Foreskin fibroblast (primary cell): ENCODE measurements at places on chromosomes 1 and 21.
A peak's percentile ranks its signal among the peaks of the same experiment; 100 is the strongest.

DNA sequence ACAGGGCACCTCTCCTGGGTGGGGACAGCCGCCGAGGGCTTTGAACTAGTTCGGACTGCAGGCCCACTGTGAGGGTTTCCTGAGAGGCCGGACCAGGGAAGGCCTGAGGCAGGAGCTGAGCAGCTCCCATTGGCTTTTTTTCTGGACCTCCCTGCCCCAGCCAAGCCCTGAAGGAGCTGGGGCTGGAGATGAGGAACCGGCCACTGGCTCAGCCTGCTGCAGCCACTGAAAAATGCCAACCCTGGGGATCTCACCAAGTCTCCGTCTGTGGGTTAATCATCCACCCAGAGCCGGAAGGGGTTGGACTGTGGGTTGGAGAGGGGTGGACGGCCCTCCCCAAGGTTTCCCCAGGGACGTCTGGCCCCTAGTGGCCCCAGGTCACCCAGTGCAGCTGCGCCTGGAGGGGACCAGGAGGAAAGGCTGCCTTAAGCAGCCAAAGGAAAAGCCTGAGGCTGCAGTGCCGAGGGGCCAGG, 2.5 kb downstream of the VWA1 start:
- peak; percentile 39 for DNase-seq

- no peak for DNase-seq
Observed at GRCh38 chr1:160407839-160408801, 7.8 kb downstream of the VANGL2 start.

DNA sequence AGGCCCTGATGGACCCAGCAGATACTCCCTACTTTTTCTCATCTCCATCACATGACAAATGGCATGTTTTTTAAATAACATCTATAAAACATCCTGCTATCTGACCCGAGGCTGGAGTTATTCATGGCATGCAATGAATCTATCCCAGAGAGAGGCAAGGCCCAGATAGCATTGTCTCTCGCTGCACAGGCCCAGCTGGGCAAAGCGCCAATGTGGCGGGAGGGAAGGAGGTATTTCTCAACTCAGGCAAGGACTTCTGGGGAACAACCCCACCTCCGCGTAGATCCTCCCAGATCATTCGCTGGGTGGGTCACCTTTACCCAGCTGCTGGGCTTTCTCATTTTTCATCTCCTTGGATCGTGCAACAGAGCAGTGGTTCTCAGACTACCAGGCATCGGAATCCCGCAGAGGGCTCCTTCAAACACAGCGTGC, 59.8 kb downstream of the ERG start:
- DNase-seq = no peak

- DNase-seq = no peak
Observed at GRCh38 chr1:30840904-30841598, 67.5 kb downstream of the SDC3 start.

- no peak for DNase-seq
Observed at GRCh38 chr1:90357995-90358394, 359.1 kb downstream of the BARHL2 start.

GRCh38 chr1:54547601-54548388, at the start of gene ACOT11:
ACOT11 (plus strand) TSS chr1:54548228; CDS start chr1:54548310, 82 bp downstream.
- peak; percentile 88 for DNase-seq

- peak; percentile 88 for DNase-seq
Observed at GRCh38 chr1:208243967-208244916, at the start of gene PLXNA2. PLXNA2 (minus strand) TSS chr1:208244384; CDS start chr1:208217922, 26,462 bp downstream.

DNA sequence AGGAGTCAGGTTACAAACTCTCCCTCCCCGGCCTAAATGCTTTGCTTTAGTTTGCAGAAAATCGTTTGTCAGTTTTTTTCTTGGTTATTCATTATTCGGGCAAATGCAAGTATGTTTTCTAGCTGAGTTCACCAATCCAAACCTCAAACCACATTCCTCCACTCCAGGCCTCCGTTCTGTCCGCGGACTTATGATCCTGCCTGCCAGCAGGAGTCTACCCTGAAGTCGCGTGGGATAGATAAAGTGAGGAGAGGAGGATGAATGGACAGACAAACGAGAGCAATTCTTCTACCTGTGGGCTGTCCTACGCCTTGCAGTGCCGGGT, 1.3 kb downstream of the ADAMTS1 start:
- no peak for DNase-seq

DNA sequence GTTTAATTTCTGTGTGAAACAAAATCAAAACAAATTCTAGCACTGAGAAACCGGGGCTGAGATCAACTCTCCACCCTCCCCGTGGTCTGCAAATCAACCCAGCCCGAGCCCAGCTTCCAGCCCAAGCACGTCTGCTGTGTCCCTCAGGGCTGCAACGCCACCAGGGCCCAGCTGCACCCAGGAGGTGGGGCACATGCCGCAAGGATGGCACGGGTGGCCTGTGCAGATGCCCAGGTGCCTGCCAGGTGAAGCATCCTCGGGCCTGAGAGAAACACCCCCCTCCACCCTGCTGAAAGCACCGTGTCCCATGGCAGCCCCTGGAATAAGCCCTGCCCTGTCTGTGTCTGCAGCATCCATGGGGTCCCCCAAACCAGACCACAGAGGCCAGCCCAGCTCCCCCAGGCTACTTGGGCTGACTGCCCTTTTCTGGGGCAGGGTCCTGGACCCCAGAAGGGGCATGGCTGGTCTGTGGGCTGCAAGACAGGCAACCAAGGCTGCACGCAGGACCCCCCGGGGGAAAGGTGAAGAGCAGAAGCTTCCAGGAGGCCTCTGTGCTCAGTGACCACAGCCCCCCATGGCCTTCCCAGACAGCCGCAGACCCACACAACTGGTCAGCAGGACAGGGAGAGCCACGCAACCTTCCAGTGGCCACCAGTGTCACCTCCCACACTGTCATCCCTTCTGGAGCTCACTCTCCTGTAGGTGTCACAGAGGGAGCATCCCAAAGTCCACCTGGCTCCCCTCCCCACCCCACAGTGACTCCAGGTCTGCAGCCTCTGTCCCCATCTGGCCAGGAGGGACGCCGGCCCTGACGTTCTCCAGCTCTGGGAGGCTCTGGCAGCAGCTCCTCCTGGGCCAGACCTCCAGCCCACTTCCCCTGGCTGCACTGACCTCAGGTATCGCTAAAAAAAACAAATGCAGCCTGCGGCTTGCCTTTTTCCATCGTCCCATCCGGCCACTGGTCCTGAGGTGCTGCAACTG, 7.7 kb downstream of the WNT9A start:
- DNase-seq = no peak

- DNase-seq = peak; percentile 82
Observed at GRCh38 chr21:33682992-33683627, 40.8 kb downstream of the ITSN1 start.

GRCh38 chr21:15688016-15688415, 41.8 kb upstream of the USP25 start:
- no peak for DNase-seq

- DNase-seq = no peak
Observed at GRCh38 chr1:161720956-161721737, at the start of gene FCRLB. FCRLB (plus strand) TSS chr1:161721544; CDS start chr1:161722673, 1,129 bp downstream.

DNA sequence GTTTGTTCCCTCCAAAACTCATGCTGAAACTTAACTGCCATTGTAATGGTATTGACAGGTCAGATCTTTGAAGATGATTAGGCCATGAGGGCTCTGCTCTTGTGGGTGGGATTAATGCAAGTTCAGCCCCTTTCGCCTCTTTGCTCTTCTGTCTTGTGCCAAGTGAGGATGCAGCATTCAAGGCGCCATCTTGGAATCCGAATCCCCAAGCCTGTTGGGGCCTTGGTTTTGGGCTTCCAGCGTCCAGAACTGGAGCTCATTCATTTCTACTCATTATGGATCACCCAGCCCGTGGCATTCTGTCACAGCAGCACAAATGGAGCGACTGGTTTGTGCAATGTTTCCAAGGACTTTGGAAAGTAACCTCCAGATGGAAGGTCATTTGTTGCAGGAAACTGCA, 5.6 kb downstream of the TTC34 start:
- no peak for DNase-seq

DNA sequence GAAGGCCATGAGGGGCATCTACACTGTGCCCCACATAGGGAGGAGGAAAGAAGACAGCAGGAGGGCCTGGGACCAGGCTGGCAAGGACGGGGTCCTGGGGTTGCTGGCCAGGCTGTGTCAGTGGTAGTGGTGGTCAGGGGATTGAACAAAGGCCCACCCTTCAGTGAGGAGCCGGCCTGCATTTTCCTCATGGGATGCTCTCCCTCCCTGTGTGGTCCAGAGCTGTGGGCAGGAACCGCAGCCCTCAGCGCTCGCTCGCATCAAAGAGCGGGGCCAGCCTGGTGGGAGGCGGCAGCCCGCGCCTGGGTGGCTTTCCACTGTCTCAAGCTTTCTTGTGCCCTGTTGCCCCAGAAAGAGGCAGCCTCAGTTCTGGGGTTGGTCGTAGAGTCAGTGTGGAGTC, 24.8 kb downstream of the LHX4 start:
- DNase-seq = no peak

GRCh38 chr1:179175011-179175841, 54.3 kb downstream of the ABL2 start:
- DNase-seq = peak; percentile 53

- no peak for DNase-seq
Observed at GRCh38 chr1:113255038-113255719, 135.1 kb upstream of the MAGI3 start.

DNA sequence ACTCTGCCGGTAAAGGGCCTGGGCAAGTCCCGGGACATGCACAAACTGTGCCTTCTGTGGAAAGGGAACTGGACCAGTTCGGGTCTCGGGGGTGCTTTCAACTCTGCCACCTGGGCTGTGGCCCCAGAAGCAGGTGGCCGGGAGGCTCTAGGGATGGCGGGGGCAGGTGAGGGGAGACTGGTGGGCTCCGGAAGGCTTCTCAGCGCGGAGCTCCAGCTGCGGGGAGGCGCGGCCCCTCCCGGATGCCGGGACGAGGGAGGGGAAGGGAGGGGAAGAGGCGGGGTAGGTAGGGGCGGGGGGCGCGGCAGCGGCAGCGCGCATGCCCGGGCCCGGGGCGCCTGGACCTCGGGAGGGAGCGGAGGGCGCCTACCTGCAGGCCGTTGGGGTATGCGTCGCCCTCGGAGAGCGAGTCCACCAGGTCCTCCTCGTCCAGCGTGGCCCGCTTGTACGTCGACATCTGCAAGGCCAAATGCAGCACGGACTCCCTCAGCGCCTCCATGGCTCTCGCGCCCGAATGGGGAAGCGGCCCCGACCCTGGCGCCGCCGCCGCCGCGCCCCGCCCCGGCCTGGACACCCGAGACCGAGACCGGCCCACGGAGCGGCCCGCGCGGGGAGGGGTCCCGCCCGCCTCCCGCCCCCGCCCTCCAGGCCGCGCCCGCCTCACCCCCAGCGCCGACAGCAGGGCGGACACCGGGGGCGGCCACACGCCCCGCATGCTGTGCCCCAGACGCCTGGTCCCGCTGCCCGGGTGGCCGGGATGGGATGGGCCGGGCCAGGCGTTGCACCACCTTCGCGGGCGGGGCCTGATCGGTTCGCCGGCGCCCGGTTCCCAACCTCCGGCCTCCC, at the start of gene ECE1:
Gene ECE1, minus strand, starts transcription at position 764 of the 846 bp plus-strand sequence. Its CDS starts 49 bp downstream, at position 715.
- DNase-seq = no peak

DNA sequence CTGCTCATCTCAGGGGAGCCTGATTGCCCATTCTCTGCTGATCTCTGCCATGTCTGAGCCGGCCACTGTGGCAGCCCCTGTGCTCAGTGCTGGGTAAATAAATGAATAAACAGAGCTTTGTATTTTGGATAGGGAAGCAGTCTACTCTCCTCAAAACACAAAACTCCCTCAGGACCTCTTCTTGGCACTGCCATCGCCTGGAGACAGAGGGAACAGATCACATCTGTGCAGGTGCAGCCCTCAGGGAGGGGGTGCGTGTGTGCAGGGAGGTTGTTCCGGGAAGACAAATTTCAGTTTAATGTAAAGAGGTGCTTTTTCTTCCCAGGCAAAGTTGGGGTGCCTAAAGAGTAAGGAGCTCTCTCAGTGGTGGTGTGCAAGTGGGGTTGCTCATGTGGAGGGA, 7.7 kb upstream of the FAM167B start:
- DNase-seq = no peak

DNA sequence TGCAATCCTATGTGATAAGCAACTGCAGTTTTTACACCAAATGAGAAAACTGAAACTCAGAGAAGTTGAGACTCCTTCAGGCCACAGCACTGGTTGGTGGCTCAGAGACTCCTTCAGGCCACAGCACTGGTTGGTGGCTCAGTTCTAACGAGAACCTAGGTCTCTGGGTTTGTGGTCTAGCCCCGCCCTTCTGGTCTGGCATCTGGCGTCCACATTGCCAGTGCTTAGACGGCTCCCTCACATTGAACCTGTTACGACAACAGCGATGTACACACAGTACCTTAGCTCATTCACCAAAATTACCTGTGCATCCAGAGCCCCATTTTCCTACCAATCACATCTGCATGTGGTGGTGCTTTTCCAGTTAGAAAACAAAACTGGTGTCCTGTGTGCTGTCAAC, 66.1 kb downstream of the NID1 start:
- DNase-seq = peak; percentile 52

DNA sequence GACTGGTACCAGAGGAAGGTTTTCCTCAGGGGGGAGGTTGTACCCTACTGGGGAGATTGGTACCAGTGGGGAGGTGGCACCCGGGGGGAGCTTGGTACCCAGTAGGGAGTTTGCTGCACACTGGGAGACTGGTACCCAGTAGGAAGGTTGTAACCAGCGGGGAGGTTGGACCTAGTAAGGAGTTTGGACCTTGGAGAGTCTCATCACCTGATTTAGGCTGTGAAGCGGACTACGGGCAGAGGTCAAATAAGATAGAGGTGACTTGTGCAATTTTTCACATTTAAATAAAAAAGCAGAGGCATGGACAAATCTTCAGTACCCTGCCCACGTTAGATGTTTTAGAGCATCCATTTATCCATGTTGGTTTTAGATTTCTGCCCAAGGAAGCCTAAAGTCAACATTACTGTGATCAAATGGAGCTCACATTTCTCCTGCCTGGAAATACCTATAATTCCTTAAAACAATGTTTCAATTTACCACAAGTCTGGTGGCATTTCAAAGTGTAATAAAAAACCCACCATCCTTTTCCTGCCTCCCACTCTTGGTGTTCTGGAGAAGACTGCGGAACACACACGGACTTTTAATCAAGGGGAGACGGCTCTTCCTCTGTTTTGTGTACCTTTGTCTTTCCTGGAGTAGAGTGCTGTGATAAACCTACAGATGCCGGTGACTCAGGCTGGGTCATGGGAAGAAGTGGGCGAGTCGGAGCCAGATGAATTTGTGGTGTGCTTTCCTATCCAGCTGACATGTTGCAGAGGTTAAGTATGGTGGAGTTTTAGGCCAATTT, 36.2 kb upstream of the MRPS6 start:
- peak; percentile 78 for DNase-seq

GRCh38 chr1:89550995-89551394, 26.4 kb downstream of the LRRC8B start:
- DNase-seq = no peak

- no peak for DNase-seq
Observed at GRCh38 chr1:206794294-206794908, 22.1 kb upstream of the IL10 start.

DNA sequence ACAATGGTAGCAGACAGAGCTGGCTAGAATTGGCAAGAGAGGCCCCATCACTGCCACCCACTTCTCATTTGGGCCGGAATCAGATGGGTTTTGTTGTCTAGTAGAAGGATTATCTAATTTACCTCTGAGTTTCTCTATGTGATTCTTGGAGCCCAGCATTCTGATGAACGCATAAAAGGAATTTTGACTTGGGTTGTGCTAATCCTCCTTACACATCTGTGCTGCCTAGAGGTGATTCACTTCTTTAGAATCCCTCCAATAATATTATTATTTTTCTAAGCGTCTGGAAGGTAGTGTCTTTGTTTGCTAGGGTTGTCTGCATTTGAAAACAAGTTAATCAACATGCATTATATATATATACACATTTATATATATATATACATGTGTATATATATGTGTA, 118.1 kb downstream of the RUNX1 start:
- DNase-seq = no peak

- no peak for DNase-seq
Observed at GRCh38 chr1:121525355-121525754, 340.6 kb downstream of the SRGAP2C start.

- peak; percentile 50 for DNase-seq
Observed at GRCh38 chr1:210377731-210378333, 49.1 kb downstream of the HHAT start.
